NCI-H1048 (cell line): ENCODE measurements at places on chromosomes 2 and 18.

- no peak for DNase-seq
Measured at GRCh38 chr2:208062961-208063360, 37.6 kb upstream of the PLEKHM3 start.

DNA sequence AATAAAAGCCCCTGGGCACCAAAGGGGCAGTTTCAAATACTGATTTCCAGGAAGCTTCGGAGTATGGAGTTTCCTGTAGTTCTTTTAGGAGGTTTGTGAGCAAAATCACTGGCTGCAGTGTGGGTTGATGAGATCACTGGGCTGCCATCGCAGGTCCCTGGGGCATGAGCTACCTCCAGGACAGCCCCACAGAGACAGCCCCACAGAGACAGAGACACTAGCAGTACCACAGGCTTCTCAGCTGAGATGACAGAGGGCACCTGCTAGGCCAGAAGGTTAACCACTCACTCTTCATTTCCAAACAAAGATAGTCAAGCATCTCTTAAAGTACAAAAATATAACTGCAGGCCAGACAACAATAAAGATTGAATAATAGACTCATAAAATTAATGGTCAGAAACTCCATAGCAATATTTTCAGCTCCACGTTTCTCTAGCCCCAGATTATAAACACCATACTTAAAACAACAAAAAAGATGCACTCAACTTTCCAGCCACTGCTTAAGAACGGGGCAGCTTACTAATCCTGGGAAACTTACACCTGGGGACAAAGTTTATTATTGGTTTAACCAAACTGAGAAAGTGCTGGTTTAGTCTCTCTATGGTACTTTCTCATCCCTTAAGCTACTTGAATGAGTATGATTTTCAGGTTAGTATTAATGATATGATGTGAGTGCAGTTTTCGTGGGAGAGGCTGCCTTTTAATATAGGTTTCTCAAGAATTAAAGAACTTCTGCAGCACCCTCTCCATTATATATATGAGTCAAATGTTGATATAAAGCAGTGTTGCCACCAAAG lies 11.6 kb downstream of the AFF3 start:
- DNase-seq: no peak

GRCh38 chr2:239932881-239933735 lies 92.0 kb downstream of the NDUFA10 start:
- DNase-seq: no peak

- no peak for DNase-seq
Measured at GRCh38 chr18:26386441-26386840, 160.2 kb downstream of the TAF4B start.

- DNase-seq: no peak
Measured at GRCh38 chr18:42187611-42188380, 232.8 kb downstream of the PIK3C3 start.

DNA sequence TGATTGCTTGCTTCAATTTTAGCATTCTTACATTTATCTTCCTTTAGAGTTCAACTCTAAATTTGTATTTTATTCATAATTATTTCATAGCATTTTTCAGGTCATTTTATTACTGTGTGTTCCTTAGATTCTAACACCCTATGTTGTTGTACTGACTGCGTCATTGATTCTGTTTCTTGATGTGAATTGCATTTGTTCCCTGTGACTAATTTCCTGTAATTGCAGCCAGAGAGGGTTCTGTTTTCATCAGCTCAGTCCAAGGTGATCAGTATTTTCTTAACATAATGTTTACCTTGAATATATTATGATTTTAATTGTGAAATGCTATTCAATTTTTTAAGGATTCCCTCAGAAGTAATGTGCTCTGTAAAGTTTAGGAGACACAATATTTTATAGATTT lies 970.2 kb upstream of the PIK3C3 start:
- no peak for DNase-seq

- no peak for DNase-seq
Measured at GRCh38 chr2:205656461-205656860, 25.8 kb upstream of the NRP2 start.

GRCh38 chr2:184834699-184835397 lies 236.5 kb downstream of the ZNF804A start:
- DNase-seq: no peak

- no peak for DNase-seq
Measured at GRCh38 chr2:98543214-98543613, 65.1 kb downstream of the COA5 start.

DNA sequence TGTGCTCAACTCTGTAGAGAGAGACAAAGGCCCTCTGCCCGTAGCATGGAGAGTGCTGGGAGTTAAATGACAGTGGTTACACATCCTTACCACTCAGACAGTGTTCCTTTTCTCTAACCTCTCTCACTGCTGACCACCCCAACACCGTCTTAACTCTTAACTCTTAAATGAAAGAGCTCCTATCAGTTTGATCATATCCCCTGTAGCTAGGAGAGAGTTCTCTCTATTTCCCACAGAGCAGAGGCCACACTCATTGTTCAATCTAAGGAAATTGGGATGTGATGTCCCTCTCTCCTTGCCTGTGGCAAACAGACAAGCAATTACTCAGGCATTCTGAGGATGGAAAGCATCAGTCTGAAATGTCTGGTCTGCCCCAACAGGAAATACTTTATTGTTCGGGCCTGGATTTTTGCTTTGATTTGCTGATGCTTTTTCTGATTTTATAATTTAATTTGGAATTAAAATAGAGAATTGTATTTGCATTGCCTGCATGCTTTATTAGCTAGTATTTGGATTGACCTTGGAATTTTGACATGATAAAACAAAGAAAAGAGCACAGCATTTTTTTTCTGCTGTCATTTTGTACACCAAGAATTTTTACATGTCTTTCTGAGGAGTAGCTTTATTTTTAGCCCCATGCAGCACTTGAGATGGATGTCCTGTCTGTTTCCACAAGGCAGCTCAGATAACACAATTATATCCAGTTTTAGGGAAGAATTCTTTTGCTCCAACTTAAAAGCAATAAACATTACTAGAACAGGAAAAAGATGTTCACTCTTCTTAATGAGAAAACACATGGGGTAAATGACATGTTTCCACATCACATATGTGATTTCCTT lies 27.7 kb upstream of the IER3IP1 start:
- no peak for DNase-seq

DNA sequence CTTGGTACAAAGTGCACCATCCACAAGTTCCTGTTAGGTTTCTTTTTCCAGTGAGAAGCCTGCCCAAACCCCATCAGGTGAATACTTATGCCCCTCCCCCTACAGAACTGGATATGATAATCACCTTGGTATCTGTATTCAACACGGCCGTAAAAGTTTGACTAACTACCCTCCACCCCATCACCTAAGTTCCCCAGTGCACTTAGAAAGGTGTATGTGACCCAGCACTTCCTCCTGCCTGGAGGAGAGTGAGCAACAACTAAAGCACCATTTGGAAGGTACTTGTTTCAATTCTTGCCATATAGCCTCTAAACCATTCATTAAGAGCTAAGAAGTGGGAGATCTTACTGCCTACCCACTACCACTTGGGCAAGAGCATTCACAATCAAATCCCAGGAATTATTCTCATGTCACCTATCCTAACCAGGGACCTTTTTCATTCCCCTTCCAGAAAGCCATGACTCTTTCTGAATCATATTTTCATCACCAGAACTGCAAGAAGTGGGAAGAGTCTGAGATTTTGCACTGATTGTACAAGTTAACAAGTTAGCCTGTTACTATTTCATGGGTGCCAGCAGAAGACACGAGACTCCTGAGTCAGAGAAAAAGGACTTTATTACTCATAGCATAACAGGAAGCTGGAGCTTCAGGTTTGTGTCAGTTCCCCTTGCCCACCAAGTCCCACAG lies 53.5 kb upstream of the NDUFV2 start:
- no peak for DNase-seq

DNA sequence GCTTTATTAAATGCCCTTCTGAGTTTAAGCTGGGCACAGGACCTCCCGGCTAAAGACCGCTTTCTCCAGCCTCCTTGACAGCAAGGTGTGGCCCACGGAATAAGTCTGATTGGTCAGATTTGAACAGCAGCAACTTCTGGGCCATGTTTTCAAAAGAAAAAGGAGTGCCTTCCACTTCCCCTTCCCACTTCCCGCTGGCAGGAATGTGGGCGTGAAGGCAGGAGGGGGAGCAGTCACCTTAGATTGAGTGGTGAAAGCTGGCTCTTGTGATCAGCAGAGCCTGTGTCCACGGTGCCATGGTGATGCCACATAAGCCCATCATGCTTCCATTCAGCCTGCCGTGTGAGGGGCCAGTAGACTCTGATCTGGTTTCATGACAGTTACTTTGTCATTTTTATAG lies 136.6 kb upstream of the GLI2 start:
- DNase-seq: no peak

DNA sequence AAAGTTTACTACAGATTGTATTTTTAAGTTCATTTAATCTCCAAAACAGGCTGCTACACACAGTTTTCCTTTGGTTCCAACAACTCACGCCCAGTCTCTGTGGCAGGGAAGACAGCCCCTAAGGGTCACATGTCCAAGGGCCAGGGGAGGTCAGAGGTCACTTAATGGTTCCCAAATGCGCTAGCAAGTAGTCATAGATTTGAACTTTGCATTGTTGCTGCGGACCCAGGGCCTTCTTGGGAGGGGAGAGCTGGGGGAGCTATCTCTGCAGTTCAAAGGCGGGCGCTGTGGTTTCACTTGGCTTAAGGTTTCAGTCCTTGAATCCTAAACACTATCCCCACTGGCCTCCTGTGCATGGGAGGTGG lies 74.8 kb upstream of the ZNF532 start:
- no peak for DNase-seq

GRCh38 chr2:131425231-131425941 lies 50.5 kb upstream of the TUBA3D start:
- DNase-seq: no peak

- DNase-seq: no peak
Measured at GRCh38 chr2:217789736-217790181, 213.0 kb downstream of the TNS1 start.
